ENCODE measurements at places on chromosomes 5 and 9.

- no peak for DNase-seq
Observed at GRCh38 chr9:10041726-10042229, 571.0 kb downstream of the PTPRD start.

DNA sequence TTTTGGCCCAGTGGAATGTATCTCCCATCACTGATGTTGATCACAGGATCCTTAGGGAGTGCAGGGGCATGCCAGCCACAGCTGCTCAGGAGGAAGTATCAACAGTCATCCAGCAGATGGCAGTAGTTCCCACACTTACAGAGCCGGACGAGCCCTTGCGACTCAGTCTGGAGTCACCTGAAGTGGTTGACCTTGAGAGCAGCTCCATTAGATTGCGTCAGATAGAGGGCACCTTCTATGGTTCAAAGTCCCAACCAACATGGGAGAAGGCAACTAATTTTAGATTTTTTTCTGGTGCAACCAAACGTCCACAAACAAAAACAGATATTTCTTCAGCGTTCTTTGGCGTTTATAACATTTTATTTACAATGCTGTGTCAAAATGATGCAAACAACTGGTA lies 124.5 kb downstream of the EGFLAM start:
- DNase-seq, result peak; percentile 68

DNA sequence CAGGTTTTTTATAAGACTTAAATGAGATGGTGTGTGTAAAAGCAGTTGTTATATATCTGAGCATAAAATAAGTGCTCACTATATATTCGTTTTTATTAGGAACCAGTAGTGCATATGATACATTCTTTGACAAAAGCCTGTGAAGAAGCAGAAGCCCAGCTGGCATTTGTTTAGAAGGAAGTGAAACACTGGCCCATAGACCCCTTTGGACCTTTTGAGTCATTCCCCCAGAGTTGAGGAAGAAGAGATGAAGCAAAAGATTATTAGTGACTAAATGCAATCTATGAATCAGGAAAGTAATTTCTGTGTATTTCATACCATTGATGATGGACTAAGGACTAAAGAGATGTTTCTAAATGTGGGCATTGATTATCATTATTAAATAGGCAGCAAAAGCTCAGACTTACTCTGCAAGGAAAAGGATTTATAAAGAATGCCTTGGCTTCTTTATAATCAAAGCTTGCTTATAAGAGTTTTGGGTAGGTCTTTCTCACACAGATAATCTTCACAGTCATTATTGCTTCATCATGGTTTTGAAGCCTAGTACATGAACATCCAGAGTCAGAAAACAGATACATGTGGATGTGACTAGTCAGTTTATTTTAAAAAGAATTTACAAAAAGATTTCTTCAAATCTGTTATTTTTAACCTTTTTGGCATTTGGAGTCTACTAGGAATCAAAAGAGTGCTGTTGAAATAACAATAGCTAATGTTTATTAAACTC lies 16.9 kb upstream of the FER start:
- no peak for DNase-seq

- DNase-seq, result no peak
Observed at GRCh38 chr5:77937015-77937908, 161.1 kb upstream of the TBCA start.

DNA sequence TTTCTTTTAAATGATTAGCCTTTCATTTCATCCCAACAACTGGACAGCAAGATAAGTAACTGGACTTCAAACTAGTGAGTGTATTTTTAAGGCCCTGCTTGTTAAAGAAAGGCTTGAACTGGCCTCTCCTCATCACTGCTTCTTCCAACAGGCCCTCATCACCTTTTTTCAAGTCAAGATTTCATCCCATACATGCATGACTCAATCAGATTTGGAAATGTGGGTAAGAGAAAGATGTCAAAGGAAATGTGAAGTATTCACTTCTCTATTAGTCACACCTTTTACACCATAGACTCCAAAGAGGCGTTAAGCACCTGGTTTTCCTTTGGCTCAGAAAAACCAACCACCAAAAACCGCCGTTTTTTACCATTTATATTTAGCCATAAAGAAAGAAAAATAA lies 4.9 kb downstream of the NR4A3 start:
- DNase-seq, result no peak

DNA sequence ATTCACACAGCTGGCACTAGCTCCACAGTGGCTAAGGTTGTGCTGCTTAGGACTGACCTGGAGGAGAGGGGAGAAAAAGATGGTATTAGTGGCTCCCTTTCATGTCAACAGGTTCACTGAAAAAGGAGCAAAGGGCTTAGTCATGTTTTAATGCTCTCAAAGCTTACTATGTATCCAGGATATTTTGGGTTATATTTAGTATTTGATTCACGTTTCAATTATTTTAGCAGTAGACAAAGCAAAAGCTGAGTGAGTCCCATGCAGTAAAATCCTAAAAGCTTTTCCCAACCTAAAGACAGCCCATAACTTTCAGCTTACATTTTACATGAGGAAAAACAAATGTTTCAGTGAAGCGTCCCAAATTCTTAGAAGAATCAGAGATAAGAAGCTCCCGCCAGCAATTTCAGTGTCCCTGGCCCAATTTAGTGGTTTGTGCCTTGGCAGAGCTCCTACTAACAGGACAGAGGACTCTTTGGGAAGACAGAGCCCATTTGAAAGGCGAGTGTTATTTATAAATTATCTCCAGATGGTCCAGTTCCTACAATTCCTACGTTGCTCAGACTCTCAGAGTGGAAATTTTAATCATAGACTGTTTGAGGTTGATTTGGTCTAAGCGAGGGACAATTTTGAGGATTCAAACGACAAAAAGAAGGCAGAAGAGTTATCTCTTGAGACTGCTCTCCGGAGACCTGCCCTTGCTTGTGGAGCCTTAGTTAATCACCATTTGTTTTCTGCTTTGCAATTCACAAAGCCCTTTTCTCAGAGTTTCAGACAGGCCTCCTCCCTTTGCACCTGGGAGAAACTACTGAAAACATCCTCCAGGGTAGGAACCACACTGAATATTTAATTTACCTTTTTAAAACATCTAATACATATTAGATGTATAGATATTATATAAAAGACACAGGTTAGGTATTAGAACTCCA lies 225.0 kb upstream of the ANKRD55 start:
- DNase-seq, result no peak

DNA sequence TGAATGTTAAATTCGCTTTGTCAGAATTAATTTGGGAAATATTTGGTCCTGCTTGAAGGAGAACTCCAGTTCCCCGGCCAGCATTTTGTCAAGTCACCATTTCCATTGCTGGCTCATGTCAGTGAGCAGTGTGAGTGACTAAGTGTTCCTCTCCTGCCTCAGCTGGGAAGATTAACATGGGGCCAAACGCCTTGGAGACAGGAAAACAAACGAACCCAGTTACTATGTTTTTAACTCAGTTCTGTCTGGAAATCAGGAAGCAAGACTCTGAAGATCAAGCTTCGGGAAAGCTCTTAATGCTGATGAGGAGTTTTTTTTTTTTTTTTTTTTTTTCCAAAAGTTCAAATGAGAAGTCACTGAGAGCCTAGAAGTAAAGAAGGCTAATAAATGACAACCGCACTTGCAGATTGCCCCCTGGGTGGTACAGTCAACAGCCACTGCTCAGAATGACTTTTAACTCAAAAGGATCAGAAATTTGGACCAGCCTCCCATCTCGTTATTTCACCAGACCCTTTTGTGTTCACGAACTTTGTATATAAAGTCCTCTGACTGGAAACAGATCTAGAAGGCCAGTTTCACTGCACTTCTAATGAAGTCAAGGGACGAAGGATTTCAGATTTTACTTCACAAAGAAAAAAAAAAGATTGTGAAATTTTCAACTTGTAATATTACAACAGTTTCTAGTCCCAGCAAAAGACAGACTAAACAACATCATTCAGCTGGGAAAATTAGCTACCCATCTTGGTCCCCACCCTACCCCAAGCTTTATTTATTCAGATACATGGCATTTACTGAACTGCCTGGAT lies 121.3 kb downstream of the LHFPL2 start:
- no peak for DNase-seq

DNA sequence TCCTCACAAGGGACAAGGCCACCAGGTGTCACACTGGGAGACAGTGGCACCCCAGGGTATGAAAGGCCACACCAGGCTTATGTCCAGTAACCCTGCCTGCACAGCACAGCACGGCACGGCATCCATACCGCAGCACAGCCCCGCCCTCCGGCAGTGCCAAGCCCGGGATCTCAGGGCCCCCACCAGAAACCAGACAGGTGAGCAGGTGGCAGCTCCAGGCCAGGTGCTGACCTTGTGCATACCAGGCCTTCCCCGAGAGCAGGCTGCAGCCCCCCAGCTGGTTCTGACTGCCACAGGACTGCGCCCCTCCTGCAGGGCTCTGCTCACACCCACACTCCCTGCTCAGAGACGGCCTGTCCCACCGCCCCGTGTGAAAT lies 56.5 kb downstream of the ADAMTS2 start:
- no peak for DNase-seq

DNA sequence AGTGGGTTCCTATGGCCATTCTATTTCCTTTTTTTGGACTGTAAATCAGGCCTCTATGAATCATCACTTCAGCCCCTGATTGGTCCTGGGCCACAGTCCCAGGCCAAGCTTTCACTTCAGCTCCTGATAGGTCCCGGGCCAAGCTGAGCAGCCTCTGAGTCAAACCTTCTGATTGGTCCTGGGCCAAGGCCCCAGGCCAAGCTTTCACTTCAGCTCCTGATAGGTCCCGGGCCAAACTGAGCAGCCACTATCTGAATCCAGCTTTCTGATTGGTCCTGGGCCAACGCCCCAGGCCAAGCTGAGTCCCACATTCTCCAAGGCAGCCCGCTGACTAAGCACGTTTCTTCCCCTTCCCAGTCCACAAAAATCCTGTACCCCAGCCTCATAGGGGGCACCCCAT lies 1972.9 kb upstream of the ACO1 start:
- DNase-seq, result no peak

GRCh38 chr9:77697238-77697984 lies 49.3 kb upstream of the GNA14 start:
- DNase-seq, result no peak

DNA sequence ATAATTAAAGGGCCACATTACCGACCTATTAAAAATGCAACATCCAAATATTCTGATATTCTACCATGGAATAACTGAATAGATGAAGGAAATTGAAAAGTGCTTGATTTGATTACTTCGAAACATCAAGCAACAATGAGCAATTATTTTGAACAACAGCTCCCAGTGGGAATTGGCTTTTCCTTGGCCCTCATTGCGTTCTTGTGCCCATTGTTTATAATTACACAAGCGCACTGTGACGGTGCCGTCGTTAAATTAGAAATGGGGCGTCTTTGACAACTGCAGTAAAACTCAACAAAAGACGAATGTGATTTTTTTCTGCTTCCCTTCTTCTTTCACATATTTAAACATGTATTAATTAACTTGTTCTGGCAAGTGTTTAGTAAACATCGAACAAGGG lies 61.6 kb downstream of the CDH6 start:
- no peak for DNase-seq

DNA sequence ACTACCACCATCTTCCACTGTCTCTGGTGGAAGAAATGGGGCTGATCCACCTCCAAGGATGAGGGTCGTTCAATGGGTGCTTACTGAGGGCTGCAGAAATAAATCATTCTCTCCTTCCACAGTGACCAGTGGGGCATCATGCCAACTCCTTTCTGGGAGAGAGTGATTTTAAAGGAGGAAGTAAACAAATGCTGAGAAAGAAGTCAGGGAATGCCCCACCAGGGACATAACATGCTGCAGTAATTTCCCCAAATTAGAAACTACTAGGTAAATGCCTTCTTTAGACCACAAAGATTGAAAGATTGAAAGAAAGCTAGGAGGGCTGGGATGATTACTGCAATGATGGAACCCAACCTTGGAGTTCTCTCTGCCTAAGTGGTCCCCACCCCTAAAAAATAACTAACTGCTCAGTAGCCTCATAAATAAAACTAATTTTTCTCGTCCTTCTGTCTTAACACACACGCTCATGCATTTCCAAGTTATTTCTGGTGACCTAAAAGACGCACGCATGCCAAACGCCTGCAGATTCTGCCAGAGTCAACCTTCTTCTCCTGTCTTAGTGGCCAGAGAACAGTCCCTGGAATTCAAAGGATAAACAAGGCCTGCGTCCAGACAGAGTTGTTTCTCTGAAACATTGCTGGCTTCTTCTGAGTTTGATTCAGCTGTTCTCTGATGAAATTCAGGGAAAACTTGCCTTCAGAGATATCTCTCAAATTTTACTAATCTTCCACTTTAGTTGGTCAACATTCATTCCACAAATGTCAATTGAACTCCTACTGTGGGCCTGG lies 250.0 kb downstream of the NR3C1 start:
- DNase-seq, result no peak

- no peak for DNase-seq
Observed at GRCh38 chr9:119951090-119951489, 581.9 kb upstream of the BRINP1 start.

GRCh38 chr9:75108571-75108970 lies 20.3 kb downstream of the OSTF1 start:
- DNase-seq, result no peak

DNA sequence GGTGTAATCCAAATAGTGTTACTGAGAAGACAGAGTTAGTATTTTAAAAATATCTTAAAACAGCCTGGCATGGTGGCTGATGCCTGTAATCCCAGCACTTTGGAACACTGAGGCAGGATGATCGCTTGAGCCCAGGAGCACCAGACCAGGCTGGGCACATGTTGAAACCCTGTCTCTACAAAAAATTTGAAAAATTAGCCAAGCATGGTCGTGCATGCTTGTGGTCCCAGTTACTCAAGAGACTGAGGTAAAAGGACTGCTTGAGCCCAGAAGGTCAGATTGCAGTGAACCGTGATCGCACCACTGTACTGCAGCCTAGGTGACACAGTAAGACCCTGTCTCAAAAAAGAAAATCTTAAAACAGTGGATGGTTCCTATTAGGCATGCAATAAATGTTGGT lies 12.4 kb downstream of the IFNA1 start:
- DNase-seq, result no peak

GRCh38 chr5:59565551-59565950 lies 328.0 kb downstream of the PDE4D start:
- DNase-seq, result no peak

DNA sequence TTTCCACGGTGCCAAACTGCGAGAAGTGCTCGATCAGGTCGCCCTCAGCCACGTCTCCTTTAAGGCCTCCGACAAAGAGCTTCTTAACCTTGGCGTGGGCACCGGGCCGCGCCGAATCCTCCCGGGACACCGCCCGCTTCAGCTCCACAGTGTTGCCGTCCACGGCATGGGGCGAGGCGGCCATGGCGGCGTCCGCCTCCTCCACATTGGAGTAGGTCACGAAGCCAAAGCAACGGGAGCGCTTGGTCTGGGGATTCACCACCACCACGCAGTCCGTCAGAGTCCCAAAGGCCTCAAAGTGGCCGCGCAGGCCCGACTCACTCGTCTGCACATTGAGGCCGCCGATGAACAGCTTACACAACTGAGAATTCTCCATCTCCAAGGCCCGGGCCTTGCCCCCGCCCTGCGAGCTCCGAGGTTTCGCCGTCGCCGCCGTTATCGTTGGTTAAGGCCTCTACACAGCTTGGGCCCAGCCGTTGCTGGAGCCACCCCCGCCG lies 424 bp downstream of the HNRNPA0 start:
- no peak for DNase-seq

GRCh38 chr9:13064676-13065075 lies 214.8 kb downstream of the MPDZ start:
- DNase-seq, result no peak

DNA sequence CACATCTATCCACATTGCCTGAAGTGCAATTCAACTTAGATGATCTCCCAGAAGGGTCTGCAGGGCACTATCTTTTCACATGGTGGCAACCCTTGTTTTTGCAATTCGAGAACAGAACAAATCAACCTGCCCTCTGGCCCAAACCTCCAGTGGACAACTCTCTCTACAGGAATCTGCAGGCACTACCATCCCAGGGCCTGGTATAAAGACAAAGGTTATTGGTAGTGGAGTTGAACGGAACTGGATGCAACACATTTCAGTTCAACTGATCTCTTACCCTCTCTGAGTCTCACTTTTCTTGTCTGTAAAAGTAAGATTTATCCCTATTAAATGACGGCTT lies 153.2 kb upstream of the EGFLAM start:
- no peak for DNase-seq
